ENCODE measurements at places on chromosomes 6 and 20.

DNA sequence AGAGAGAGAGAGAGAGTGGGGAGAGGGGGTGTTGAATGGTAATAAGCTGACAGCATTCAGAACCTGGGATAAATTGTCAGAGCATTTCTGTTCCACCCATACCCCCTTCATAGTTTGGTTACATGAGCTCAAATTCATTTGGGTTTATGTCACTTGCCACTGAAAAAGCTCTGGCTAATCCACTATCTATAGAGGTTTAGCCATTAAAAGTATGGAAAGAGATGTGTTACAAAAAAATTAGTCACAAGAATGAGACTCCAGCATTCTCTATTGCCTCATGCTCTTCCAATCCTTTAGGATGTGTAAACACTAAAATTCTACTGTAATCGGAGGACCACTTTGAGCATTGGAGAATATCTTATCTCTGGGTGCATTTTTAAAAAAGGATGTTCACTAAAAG is 297.6 kb upstream of the TCF21 start:
- DNase-seq = no peak

- DNase-seq = no peak
Measured at GRCh38 chr6:68727699-68728098, 92.6 kb downstream of the ADGRB3 start.

GRCh38 chr6:56764081-56764566 is 121.4 kb upstream of the DST start:
- DNase-seq = no peak

DNA sequence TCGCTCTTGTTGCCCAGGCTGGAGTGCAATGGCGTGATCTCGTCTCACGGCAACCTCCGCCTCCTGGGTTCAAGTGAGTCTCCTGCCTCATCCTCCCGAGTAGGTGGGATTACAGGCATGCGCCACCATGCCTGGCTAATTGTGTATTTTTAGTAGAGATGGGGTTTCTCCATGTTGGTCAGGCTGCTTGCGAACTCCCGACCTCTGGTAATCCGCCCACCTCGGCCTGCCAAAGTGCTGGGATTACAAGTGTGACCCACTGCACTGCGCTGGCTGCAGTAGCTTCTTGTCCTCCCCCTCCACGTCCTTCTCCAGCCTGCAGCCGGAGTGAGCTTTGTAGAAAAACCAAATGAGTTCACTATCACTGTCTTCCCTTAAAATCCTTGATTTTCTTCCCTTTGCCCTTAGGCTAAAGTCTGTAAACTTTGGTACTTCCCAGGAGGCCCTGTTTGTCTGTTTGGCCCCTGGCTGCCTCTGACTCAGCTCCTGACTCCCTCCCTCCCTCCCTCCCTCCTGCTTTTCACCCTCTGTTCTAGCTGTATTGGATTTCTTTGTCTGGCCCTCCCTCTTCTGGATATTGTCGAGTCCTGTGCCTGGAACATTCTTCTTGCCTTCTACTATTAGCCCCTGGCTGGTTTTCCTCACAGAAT is 12.9 kb downstream of the PARD6B start:
- no peak for DNase-seq

- no peak for DNase-seq
Measured at GRCh38 chr6:150535818-150536220, 63.9 kb upstream of the PLEKHG1 start.

DNA sequence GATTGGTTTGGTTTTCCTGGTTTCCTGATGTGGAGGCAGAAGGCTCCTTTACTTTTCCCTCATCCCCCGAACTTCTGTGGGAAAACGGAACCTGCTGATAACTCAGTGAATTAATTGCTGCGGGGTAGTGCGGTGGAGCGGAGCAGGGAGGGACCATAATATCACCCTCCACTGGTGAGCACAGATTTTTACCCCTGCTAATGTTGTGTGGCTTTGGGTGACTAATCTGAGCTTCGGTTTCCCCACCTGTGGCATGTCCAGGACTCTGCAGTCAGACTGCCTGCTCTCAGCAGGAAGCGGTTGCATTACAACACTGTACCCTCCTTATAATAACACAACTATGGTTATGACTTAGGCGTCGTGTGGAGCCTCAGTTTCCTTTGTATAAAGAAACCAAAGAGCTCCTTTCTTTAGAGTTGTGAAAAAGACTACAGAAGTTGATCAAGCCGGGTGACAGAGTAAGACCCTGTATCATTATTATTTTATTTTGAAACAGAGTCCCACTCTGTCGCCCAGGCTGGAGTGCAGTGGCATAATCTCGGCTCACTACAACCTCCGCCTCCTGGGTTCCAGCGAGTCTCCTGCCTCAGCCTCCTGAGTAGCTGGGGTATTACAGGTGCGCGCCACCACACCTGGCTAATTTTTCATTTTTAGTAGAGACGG is 2.2 kb upstream of the ID1 start:
- no peak for DNase-seq

- no peak for DNase-seq
Measured at GRCh38 chr20:58523072-58523970, 8.1 kb upstream of the APCDD1L start.

GRCh38 chr6:89330910-89331309 is 15.8 kb upstream of the GABRR2 start:
- DNase-seq = no peak

DNA sequence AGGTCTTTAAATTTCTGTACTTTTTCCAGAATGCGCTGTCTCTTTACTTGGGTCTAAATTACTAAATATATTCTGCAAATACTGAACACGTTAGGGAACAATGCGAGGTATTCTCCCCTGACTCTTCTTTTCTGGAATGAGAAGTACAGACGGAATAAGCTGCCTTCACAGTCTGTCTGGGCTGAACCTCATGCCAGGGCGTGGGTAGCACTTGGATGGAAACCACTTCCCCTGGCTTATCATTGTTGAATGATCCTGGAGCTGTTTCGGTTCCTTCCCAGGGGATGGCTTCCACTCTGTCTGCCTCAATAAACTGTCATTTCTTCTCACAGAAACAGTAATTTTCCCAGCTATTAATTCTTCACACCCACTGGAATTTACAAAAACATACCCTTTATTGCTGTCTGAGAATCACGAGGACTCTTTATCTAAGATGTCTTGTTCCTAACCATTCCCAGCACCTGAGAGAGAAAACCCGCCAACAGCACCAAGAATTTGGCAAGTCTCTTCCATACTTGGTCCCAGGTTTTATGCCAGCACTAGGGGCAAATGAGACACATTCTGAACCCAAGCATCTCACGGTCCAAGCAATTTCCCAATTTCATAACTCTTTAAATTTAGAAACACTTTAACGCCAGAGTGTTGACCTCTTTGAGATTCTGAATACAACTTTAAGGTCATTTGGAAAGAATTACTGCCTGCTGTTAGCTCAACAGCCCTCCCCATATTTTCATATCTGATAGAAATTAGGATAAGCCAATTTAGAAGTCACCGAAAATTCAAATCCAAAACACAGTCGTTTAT is 43.2 kb upstream of the ADGRF5 start:
- no peak for DNase-seq

GRCh38 chr6:108797951-108798669 is 50.1 kb upstream of the ARMC2 start:
- DNase-seq = no peak

DNA sequence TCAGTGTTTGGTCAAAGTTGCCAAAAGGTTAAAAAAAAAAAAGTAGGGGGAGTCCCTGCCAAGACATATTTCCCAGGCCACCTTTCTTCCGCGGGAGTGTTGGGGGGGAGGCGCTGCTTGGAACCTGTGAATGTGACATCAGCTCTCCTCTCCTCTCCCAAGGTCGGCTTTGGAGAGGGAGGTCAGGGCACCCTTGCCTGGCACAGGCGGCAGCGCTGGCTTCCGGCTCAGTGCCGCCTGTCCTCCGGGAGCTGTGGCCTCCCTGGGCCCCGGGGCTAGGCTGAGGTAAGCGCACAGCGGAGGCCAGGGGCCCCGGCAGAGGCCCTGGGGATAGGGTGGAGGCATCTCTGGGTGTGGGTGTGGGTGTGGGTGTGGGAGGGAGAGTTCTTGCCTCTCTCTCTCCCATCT is 1.9 kb upstream of the EDN1 start:
- DNase-seq = no peak

DNA sequence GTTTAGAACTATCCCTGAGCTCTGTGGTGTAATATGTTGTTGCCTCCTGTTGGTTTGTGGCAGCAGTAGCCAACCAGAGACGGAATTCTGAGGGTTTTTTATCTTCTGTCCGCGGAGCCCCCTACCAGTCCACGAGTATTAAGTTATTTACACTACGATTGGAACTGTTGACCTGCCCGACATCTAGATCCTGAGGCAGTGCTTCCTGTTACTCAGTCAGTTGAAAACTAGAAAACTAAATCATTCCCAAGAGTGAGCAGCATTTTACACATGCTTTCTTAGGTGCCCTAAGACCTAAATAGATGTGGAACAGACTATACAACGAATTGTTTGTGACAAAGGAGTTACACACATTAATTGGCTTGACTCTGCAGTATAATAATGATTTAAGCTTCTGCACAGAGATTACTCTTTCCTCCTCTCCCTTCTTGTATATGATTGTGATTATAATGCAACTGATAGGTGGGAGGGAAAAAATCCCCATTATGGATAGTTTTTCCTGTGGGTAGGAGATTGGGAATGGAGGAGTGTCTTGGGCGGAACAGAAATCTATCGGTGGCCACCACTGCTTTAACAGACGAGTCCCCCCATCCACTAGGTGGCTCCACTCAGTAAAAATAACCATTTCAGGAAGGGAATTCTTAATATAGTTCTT is 1.7 kb downstream of the LOC128125822 start:
- no peak for DNase-seq

DNA sequence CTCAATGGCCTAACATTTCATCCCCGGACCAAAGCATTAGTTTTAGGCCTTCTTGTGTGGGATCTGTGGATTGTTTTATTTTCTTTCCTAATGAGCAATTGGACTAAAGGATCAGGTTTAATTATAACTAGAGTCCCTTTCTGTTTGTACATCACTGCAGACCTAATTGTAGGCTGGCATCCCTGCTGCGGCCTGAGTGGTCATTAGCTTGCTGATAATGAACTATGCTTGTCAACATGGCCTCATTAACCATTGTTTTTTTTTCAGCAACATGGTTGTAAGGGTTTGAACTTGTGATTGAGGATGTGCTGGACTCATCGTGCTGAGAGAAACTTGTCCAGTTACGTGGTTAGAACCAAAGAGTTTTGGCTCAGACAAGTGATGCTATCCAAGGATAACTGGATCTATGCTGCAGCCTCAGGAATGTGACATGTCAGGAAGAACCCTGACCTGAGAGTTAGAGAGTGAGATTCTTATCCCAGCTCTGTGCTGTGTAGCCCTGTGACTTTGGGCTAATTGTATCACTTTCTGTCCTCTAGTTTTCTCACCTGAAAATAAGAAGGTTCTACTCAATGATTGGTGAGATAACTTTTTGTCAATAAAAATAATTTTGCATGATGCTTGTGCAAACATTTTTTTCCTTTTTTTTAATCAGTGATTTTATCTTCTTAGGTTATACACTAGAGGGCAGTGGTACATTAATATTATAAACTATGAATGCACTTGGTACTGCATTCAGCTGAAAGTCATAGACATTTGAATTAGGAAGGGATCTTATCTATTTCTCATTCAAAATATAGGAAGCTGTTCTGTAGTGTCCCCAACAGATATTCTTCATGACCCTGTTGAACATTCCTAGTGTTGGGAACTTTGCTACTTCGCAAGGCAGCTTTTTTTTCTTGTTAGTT is 140.9 kb downstream of the RNF144B start:
- DNase-seq = no peak

DNA sequence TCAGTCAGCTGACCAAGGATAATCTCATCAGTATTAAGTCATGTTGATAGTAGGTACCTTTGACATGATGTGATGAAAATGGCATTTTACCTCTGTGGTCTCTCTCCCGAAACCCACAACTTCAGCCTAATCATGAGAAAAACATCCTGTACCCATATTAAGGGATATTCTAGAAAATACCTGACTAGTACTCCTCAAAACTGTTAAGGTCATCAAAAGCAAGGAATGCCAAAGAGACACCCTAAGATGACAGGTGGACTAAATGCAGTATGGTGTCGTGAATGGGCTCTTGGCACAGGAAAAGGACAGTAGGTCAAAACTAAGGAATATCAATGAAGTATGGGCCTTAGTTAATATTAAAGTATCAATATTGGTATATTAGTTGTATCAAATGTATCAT is 221.4 kb downstream of the PLCB1 start:
- no peak for DNase-seq

DNA sequence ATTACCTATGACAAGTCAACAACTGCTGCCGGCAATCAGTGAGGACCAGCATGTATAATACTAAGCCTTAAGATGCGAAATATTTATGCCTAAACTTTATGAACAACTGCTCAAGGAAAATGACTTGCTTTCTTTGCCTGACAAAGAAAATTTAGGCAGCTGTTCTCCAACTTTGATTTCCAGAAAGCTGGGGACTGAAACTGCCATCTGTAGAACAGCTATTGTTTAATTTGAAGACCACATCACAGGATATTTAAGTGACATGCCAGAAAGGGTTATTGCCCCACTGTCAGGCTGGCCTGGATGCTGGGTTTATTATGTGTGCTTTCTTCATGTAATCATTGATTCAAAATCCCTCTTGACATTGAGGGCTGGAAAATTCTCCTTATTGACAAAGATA is 153.9 kb upstream of the ENPP5 start:
- DNase-seq = no peak

DNA sequence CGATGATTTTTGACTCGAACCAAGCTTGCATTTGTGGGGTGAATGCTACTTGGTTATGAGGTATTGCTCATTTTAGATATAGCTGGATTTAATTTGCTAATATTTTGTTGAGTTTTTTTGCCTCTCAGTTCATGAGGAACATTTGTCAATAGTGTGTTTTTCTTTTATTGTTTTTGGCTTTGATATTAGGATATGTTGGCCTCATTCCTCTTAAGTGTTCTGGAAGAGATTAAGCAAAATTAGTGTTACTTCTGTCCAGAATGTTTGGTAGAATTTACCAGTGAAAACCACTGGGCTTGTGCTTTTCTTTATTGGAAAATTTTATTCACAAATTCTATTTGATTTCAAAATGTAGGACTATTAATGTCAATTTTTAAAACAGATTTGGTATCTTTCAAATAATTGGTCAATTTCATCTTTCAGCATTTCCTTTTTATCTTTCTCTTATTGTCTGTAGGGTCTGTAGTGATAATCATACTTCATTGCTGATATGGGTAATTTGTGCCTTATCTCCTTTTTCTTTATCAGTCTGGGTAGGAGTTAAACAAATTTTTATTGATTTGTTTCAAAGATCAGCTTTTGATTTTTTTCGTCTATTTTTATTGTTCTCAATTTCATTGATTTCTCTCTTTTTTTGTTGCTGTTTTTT is 14.1 kb downstream of the AIG1 start:
- no peak for DNase-seq

DNA sequence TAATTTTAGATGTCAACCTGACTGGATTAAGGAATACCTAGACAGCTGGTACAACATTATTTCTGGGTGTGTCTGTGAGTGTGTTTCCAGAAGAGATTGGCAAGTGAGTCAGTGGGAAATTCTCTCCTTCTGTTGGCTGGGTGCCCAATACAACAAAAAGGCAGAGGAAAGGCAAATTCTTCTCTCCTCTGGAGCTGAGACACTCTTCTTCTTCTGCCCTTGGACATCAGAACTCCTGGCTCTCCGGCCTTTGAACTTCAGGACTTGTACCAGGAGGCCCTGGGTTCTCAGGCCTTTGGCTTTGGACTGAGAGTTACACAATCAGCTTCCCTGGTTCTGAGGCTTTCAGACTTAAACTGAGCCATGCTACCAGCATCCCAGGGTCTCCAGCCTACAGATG is 7.8 kb upstream of the BTN3A1 start:
- no peak for DNase-seq
